HFFc6 (cell line): ENCODE measurements at places on chromosomes 13 and 19. TPM values are rescaled to one million over a fixed set of nuclear protein-coding genes. Genes with fewer than 3 reads are reported as not detected.

PRX gene
- 0.95 to 1.3 TPM (median 1.1 TPM) in 3 replicates for total RNA-seq

ZNF154 gene
- 0.22 TPM in 1 of 3 replicates, not detected in the others for total RNA-seq

NOTCH3 gene
- total RNA-seq = 2.5 to 18.0 TPM (median 4.4 TPM) in 3 replicates

MUC16 gene
- not detected in 3 replicates for total RNA-seq

KIR3DL1 gene
- not detected in 3 replicates for total RNA-seq

AXL gene
- 419 to 489 TPM (median 474 TPM) in 3 replicates for total RNA-seq

USPL1 gene
- 8.9 to 10.9 TPM (median 9.2 TPM) in 3 replicates for total RNA-seq
